ENCODE measurements at places on chromosomes 7 and 10.

DNA sequence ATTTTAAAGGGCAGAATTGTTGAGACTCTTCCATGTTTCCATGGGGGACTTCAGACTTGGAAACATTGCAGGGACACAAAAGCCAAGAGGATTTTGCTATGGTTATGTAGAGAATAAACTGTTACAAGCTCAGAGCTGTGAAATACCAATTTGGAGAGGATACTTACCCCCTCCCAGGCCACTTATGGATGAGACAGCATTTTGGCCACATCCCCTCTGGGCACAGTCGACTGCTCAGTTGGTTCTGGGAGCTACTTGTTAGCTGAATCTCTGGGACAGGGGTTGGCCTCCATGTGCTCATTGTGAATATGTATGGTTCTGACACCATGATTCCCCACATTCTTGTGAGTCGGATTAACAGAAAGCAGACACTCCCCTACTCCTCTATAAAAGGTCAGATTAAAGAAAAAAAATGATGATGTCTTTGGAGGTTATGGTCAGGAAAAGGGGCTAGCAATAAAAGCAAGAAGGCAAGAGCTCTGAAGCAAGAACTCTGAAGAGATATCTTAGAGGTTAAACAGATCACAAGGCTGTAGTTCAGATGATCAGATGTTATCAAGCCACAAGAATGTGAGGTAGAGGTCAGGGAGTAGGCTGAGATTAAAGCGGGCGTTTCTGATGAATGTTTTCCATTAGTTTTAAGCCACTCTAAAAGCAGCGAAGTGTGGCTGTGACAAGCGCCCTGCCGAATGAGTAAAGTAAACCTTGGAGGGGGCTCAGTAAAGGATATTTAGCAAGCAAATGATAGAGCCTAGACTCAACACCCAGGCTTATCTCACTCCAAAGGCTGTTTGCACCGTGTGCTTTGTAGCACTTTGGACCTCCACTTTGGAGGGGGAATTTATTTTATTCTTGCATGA, 17.2 kb downstream of the STAMBPL1 start:
- DNase-seq, result no peak

GRCh38 chr10:100183481-100183880, 2.3 kb downstream of the ERLIN1 start:
- no peak for DNase-seq

- no peak for DNase-seq
Observed at GRCh38 chr10:70891627-70892026, 3.3 kb upstream of the PCBD1 start.

DNA sequence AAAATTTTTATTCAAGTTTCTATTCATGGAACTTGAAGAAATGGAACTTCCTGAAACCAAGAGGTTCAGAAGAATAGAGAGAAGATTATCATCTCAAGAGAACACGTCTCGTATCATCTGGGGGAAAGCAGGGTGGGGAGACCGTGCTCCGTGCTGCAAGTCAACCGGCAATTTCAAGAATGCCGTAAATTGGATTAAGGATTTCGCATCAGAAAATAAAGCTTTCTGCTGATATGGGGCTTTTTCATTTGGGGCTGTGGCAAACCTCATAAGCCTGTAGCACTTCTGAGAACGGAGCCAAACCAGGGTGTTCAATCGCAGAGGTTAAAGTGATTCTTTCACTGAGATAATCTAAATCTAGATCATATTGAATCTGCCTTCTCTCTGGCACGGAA, 150.1 kb upstream of the NPS start:
- DNase-seq, result no peak

- peak; percentile 46 for DNase-seq
Observed at GRCh38 chr7:149495785-149496641, 1.6 kb downstream of the ZNF746 start.

All from NCI-H2227 treated with DMSO at 0.1 percent for 48 hours (cell line).